ENCODE measurements at places on chromosomes 7 and 10.

DNA sequence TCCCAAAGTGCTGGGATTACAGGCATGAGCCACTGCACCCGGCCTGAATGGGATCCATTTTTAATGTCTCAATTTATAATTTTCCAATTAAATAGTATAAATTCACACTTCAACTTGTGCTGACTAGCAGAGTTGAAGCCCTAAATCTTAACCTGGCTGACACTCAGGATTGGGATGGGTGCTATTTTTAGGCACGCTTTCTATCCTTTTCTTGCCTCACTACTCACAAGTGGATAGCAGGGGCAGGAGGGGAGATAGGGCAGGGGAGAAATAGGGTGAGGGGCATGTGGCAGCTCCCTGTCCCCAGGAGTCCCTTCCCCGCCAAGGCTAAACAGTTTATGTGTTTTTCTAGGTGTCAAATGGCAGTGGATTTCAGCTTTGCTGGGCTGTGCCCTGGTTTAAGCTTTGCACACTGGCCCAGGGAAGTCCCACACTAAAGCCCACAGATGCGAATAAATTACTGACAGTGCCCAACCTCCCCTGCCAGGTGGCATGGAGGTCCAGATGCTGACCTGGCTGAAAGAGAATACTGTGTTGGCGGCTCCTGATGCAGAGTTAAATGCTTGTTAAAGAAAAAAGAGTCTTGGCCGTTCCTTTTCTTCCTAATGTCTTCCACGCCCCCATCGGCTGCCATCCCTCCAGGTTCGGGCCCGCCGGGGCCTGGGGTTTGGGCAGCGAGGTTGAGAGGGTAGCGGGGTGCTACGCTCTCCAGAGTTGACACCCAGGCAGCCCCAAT, 36.2 kb upstream of the EFCAB10 start:
- DNase-seq: no peak

GRCh38 chr7:99679032-99679399, 780 bp downstream of the CYP3A5 start:
- peak; percentile 13 for DNase-seq

GRCh38 chr10:102241032-102241443, 274 bp downstream of the PITX3 start:
- no peak for DNase-seq

DNA sequence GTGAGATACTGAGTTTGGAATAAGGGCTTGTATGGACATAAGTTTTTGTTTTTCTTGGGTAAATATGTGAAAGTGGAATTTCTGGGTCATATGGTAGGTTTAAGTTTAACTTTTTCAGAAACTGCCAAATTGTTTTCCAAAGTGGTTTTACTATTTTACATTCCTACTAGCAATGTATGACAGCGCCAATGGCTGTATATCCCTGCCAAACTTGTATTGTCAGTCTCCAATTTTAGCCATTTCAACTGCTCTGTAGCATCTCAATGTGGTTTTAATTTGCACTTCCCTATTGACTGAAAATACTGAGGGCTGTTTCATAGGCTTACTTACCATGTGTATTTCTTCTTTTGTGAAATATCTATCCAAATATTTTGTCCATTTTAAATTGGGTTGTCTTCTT, 90.5 kb upstream of the ZNF32 start:
- DNase-seq: no peak

GRCh38 chr7:158371856-158372255, 215.8 kb downstream of the PTPRN2 start:
- DNase-seq: no peak

DNA sequence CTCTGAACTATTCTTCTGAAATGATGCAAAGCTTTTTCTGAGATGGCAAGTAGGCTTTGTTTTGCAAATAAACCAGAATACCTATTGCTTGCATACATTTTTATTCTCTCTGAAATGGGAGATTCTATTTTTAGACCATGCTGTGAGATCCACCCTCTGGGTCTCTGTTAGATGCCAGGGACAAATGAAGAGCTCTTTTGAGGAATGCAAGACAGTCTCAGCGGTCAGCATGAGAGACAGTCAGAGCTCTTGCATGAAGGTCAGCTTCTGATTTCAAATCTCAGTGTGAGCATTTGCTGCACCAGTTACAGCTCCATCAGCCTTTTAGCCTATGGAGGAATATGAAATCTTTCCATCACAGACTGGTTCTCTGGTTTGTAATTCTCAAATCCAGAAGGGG, 429.9 kb upstream of the KLF6 start:
- DNase-seq: no peak

DNA sequence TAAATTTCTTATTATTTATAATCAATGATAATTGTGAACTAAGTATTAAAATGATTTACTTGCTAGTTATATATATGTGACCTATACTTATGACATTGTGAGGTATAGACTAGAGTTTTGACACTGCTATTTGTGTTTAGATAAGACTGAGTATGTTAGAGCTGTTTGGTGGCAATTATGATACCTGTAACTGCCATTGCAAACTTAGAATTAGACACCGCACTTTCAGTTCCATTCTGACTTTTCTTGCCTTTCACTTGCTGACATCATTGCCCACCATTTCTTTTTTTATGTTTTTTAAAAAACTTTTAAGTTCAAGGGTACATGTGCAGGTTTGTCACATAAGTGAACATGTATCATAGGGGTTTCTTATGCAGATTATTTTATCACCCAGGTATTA, 214.5 kb downstream of the MBL2 start:
- DNase-seq: no peak

DNA sequence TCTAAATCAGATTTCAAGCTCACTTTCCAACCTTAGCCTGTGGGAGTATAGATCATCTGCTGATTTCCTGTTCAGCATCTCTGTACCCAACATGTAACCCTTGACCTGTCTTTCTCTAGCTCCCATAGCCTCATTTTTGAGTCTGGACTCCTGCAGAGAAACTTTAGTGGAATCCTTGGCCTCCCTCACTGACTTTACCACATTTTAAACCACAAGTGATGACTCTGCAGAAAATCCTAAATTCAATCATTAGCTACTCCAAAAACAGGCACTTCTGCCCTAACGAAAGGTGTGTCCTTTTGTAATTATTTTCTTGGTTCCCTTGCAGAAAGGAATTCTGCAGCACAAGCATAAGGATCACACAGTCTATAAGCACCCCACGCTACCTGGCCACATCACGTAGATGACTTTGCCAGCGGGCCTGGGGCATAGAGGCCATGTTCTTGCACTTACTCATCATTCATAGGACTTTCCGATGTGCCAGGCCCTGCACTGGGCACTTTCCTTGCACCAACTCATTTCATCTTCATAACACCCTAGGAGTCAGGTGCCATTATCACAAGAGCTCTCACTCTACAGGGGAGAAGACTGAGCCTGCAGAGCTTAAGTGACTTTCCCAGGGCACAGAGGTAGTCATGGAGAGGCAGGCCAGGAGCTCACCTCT, 57.2 kb upstream of the OPALIN start:
- DNase-seq: peak; percentile 70

GRCh38 chr7:112183266-112183665, 22.9 kb downstream of the DOCK4 start:
- no peak for DNase-seq

DNA sequence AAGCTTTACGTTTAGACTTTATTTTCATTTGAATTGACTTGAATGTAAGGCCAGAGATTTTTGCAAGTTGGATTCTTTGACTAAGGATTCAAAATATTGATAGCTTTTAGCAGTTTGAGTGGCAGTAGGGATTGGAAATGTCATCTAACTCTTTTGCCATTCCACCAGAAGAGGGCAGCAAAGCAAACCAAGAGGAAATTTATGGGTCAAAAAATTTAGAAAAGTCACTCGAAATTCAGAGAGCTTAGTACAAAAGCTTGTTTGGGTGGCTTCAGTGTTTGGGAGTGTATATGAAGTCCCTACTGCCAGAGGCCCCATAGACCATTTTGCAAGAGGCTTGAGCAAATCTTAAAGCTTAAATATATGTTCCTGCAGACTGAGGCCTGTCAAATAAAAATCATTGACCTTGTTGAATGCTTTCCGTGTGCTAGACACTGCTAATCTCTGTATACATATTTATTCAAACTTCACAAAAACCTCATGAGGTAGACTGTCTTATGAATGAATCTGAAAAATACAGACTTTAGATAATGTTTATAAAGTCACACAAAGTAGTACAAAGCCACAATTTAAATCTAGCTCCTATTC, 44.6 kb upstream of the RSBN1L start:
- DNase-seq: peak; percentile 66

All from choroid plexus epithelial cell (primary cell).